ENCODE measurements at places on chromosomes 6 and 20.

DNA sequence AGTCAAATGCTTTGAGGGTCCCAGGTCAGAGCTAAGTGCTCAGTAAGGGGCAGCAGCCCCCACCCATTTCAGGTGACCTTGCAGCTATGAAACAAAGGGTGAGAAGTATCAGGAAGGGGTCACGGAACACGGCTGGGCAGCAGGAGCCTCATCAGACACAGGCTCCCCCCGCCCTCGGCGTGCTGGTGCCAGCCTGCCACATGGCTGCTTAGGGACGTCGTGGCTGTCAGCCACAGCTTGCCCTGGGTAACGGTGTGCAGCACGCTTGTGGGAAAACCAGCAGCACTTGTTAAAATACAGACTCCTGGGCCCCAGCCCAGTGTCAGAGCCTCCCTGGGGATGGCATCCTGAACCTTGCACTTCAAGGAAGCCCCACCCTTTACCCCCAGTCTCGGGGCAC lies 39.3 kb downstream of the SSR1 start:
- no peak for DNase-seq

DNA sequence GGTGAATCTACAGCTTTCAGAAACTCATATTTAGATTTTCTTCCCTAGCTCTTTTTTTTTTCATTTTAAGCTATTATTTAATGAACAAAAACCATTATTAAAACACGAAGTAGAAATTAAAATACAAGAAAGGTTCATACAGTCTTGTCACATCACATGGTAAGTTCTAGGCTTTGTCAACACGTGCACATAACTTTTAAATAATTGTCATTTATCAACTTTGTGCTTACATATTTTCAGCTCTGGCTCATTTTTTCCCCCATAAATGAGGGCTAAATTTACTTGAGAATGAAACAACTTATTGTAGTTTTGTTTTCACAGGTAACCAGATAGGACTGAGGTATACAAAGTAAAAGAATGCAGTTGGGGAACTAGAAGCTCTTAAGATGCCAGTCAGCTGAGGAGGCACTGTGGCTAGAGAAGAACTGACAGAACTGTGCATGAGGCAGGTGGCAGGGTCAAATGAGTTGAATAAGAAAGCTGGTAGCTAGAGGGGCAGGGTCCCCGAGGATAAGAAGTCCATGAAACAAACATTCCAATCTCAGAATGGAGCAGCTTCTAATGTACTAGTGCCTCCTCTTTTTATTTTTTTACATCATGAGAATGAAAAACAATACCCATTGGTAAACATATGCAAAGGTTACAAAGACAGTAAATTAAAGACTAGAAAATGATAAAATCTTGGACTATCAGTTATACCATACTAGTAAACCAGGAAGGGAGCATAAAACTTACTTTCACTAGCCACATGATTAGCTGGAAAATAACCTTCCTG lies 141.5 kb downstream of the MYB start:
- no peak for DNase-seq

GRCh38 chr20:22402550-22402949 lies 181.8 kb downstream of the FOXA2 start:
- no peak for DNase-seq

DNA sequence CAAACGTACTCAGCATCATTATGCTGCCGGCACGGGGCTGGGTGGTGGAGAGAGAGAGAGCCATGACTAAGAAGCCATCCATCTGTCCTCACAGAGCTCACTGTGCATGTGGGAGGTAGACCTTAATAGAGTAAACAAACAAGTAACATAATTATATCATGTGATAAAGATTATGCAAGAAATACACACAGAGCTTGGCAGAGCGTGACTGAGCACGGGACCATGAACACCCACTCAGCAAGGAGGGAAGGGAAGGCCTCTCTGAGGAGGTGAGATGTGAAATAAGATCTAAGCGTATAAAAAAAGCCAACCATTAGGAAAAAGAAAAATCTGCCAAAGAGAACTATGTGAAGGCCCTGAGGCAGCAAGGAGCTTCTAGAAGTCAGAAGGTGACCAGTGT lies 207.5 kb downstream of the PTPRT start:
- DNase-seq = no peak

GRCh38 chr6:53014744-53015143 lies 19.7 kb upstream of the GSTA4 start:
- no peak for DNase-seq

DNA sequence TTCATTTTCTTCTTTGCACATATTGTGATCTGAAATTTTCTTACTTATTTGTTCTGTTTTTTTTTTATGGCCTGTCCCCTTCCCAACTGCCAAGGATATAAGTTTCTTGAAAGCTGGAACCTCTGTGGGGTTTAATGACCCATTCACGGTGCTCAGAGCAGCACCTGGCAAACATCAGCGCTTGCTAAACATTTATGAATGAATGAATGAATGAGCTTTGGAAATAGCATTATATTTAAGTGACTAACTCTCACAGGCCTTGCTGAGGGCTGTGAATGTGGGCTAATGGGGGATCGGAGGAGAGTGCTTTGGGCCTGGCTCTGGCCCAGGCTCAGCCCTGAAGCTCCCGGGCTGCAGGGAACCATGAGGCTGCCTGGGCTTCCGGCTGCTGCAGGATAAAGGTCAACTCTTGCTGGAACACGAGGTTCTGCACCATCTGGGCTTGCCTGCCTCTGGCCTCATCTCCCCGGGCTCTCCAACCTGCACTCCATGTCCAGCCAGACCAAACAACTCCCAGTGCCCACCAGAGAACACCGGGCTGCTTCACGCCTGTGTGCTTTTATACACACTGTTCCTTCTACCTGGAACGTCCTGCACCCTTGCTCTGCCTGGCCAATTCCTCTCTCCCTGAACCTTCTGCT lies 14.6 kb upstream of the ARMC12 start:
- DNase-seq = no peak

- DNase-seq = no peak
Observed at GRCh38 chr20:2751347-2751877, 49.0 kb downstream of the CPXM1 start.

DNA sequence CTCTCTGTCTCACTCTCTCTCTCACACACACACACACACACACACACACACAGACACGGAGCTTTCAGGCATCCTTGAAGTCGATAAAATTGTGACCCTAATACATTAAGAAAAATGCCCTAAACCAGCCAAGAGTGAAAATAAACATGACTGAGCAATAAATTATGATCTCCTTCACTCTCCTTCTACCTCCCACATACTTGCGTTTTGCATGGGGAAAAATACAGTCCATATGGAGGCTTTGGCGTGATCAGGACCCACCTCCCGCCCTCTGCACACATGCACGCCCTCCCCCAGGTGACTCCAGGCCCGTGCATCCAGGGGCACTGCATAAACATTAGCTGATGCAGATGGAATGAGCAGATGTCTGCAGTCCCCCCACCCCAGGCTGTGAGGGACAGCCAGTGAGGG lies 114.2 kb upstream of the JARID2 start:
- DNase-seq = no peak

DNA sequence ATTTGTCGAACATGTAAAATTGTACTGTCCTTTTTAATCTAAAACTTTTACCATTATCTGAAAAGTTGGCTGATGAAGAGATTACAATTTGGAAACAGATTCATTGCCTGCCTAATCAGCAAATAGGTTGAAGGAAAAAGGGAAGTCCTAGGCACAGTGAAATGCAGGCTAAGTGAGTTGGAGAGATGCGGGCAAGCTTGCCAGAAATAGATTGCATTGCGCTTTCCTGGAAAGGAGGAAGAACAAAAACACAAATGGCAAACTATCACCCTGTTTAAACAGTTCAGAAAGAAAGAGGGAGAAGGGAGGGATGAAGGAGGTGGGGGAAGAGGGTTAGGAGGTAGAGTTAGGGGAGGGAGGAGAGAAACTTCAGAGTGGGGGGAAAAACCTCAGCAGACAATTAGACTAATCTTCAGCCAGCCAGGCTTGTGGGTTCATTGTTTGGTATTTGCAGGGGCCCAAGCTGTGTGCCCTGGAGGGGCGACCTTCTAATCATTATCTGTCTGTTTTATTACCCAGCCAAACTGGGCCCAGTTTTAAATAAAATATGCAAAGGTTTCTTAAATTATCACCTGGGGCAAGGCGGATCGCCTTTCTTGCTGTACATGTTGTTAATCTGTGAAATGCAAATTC lies 465.2 kb downstream of the TFAP2B start:
- no peak for DNase-seq

DNA sequence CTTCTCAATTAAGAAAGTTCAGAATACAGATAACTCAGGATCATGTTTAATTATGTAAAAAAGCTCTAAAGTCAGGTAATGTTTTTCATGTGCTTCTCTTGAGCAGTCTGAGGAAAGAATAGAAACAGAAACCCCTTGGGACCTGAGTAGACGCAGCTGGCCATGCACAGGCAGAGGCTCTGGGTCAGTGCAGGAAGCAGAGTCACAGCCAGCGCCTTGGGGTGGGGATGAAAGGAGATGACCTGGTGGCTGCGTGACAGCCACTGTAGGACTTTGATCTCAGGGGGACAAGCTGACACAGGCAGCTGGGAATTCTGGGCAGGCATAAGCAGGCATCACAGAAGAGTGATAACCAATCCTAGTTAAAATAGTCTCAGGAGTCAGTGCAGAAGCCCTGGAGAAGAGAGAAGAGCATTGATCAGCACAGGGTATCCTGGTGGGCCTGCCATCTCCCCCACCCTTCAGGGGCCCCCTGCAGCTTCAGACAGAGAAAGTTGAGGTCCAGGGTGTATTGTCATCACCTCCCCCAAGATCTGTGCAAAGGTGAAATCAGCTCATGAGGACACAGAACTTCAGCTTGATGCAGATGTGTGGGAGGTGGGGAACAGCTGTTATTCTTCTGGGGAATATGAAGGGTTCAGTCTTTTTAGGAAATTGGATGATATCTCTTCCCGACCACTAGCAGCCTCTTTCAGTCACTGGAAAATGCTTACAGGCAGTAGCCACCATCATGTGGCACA lies 6.4 kb downstream of the HLA-DQB1 start:
- no peak for DNase-seq

DNA sequence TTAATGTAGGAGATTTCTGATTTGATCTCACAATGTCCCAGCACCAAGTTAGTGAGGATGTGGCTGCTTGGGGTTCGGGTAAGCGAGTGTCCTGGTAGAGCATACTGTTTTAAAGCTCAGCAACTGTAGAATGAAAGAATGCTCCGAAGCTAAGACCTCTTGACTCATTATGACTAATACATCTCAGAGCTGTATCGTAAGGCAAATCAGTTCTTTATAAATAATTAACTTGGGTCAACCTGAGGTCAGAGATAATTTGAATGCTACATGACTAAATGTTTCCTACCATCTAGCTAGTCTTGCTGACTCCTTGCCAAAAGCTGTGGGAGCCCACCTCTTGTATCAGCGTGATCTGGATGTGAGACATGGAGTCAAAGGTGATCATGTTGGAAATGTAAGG lies 128.8 kb upstream of the PDE7B start:
- DNase-seq = peak; percentile 88

GRCh38 chr6:53578371-53578770 lies 33.5 kb upstream of the GCLC start:
- DNase-seq = no peak

GRCh38 chr20:60789399-60789798 lies 462.7 kb upstream of the CDH4 start:
- no peak for DNase-seq

DNA sequence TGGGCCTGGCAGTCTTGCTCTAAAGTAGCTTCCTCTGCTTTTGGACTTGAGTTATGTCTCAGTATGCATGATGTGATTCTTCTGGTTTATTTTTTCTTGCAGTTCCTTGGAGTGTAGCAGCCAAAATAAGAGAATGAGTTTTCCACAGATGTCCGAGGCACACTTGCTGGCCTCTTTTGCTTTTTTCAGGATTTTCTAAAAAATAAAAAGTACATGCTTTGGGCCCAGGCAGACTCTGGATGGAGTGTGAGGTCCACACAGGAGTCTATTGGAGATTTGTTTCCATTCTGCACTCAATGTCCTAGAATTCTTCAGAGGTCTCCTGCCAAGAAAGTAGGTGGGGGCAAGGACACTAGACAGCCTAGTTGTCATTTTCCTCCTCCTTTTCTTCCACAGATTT lies 477.6 kb downstream of the EPM2A start:
- DNase-seq = no peak

- no peak for DNase-seq
Observed at GRCh38 chr6:62371453-62372210, 85.6 kb upstream of the KHDRBS2 start.

- DNase-seq = peak; percentile 54
Observed at GRCh38 chr6:31400467-31401289, 2.7 kb upstream of the MICA start.

GRCh38 chr20:10984294-10984693 lies 310.5 kb upstream of the JAG1 start:
- no peak for DNase-seq

GRCh38 chr6:138554146-138554545 lies 54.9 kb upstream of the NHSL1 start:
- DNase-seq = no peak

DNA sequence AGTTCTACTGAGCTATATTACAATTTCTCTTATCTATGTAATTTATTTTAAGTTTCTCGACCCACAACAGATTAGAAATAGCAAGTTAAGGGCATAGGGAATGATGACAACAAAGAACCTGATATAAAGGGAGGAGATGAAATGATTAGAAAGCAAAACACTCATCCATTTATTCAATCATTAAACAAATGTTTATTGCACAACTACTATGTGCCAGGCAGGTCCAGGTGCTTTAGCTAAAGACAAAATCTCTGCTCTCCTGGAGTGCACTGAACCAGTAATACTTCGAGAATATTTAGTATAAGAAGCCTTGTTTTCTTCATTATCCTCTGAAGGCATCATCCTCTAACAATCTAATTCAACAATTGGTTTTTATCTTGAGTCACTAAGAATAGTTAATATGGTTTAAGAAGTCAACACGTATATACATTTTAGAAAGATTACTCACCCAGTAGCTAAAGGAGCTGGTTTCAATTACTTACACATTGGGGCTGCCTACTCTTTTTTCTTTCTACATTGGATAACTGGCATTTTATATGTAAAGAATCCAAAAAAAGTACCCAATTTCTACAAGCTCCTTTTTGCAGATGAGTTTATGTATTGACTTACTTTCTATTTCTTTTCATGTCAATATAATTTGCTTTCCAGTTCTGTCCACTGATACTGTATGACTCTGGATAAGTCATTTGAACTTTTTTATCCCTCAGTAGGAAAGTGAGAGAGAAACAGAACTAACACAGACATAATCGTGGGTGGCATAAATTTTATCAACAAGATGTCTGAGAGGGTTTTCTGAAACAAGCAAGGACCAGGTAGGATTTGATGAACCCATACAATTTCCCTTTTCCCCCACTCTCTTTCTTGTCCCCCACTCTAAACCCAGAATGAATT lies 312.6 kb downstream of the CLIC5 start:
- no peak for DNase-seq

DNA sequence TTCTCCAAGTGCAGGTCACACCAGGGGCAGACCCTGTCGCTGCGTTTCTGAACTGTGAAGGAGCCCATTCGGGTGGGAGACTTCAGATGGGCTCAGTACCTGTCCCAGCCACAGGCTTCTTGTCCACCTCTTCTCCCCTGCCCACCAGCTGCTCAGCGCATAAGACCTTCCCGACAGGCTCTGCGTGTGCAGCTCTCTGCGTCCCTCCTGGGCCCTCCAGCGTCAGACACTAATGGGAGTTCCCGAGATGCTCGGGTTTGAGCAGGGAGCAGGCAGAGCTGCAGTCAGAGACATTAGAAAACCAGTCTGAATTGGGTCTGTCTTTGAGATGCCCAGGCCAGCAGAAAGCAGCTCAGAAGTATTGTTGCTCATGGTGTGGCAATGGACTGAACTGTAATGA lies 50.4 kb downstream of the TCP11 start:
- no peak for DNase-seq
